ENCODE measurements at places on chromosomes 16 and 17.

GRCh38 chr17:7043497-7044198 is at the start of gene SLC16A11:
Gene SLC16A11 (minus strand): TSS chr17:7044092. CDS start chr17:7043513, 579 bp downstream.
- no peak for DNase-seq

DNA sequence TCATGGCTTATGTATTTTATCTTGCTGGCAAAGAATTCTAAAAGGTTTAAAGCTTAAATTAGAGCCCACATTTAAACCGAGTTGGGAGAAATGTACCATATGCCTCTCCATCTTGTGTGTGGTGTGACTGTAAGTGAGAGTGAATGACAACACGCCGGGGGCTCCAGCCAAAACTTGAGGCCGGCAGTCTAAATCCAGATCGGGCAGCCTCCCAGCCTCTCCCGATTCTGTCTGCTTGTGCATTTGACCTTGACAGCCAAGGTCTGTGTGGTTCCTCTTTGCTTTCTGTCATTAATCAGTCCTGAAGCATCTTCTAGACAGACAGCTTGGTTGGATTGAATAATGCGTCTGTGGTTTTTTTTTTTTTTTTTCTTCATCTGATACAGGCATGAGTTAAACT is 1093.2 kb upstream of the EEF2KMT start:
- DNase-seq: no peak

GRCh38 chr16:27290562-27290961 is 22.0 kb upstream of the NSMCE1 start:
- DNase-seq: no peak

GRCh38 chr16:2777903-2778629 is 986 bp upstream of the ELOB start:
- DNase-seq: no peak

DNA sequence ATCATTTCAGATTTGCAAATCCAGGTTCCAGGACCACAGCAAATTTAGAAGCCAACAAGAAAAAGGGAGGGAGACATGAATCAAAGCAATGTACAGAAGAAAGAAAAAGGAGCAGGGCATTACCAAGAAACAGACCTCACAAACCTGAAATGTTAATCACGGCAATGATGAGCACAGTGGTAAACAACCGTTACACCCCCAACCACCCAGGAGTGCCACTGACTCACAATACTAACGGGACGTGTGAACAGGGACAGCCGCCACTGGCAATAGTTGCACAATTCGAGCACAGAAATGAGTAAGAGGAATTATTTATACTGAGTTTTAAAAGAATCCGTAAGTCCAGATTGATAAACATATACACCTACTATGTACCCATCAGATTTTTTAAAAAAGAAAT is 13.8 kb downstream of the USP22 start:
- no peak for DNase-seq

- no peak for DNase-seq
Measured at GRCh38 chr16:77197747-77198146, 1.5 kb upstream of the SYCE1L start.

DNA sequence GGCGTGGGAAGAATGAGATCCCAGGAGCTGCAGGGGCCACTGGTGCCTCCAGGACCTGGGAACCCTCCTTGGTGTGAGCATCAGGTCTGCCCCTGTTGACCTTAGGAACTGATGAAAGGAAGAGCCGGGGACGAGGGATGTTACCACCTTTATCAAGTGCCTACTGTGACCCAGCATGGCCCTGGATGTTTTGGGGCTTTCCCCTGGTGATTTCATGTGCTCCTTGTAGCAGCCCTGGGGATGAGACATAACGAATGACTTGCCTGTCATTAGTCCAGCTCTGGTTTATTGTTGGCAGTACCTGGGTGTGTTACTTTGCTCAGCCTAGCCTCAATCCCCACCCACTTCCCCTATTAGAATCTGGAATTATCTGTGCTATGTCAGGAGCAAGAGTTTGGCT is 39.9 kb downstream of the WSCD1 start:
- no peak for DNase-seq

- no peak for DNase-seq
Measured at GRCh38 chr17:74786431-74787055, 10.4 kb upstream of the NAT9 start.
